Activated T-helper 1 cell treated with anti-CD3 and anti-CD28 coated beads, Interleukin-2, amount 50 U/mL, for 16 hours (primary cell): ENCODE measurements at places on chromosomes 7 and 10.

GRCh38 chr7:12257582-12257981 is 46.5 kb downstream of the TMEM106B start:
- peak; percentile 2 for DNase-seq

- DNase-seq, result no peak
Observed at GRCh38 chr10:68957654-68958053, 1.7 kb downstream of the DDX21 start.

GRCh38 chr7:55439627-55440026 is 74.5 kb downstream of the LANCL2 start:
- no peak for DNase-seq

- no peak for DNase-seq
Observed at GRCh38 chr7:70137126-70137525, 538.9 kb downstream of the AUTS2 start.

DNA sequence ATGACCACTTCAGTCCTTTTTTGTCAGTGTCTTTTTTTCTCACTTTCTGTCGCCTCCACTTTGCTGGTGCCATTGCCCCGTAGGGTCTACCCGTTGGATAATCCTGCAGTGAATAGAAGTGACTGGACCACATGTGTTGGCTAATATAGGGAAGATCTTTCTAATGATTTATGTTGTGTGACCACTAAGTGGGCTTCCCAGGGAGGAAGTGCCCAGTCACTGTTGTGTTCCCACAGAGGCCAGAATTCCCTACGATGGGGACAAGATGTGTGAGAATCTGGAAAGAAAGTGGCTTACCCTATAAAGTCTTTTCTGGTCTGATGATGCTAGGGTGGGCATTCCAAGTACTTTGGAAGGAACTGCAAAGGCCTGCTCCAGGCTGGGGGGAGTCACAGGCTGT is 28.4 kb upstream of the SMC3 start:
- DNase-seq, result no peak
